GM12864 (cell line): ENCODE measurements at places on chromosomes 3 and 15.
A peak's percentile ranks its signal among the peaks of the same experiment; 100 is the strongest.

- peak; percentile 36 for DNase-seq
These were observed 88.6 kb downstream of the GTPBP8 start for GRCh38 chr3:113079218-113079961.

DNA sequence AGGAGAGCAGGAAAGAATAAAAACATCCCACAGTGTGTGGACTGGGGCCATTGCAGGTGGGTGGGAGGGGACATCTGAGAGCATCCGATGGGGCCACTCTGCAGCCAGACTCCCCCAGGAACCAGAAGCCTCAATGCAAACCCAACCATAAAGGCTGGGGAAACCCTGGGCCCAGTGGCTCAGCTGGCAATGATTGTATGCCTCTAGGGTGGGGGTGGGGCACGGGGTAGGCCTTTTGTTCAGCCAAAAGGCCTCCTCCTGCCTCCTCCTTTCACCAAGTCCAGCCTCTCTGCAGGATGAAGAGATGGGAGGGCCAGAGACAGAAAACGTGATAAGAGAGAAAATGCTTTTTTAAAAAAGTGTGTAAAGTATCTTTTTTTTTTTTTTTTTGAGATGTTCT is 45.5 kb upstream of the HERC1 start:
- DNase-seq: no peak

- no peak for DNase-seq
These were observed 188.8 kb downstream of the ZNF385D start for GRCh38 chr3:21562243-21562642.

DNA sequence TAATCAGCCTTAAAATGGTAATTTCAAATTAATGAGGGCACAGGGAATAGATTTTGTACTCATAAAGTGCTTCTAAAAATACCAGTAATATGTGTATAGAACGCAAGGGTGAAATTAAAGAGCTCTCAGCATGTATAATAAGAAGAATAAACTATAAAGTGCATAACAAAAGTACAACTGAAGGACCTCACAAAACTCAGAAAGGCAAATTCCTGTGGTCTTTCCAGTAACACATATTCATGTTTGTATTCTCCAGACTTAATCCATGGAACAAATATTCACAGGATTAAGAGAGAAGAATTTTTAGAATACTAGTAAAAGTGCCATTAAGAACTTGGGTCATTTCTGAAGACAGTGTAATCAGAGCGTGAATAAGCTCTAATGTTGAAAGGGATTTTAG is 646.3 kb downstream of the CADM2 start:
- no peak for DNase-seq

GRCh38 chr3:193271101-193271840 is 30.2 kb downstream of the PLAAT1 start:
- DNase-seq: no peak

DNA sequence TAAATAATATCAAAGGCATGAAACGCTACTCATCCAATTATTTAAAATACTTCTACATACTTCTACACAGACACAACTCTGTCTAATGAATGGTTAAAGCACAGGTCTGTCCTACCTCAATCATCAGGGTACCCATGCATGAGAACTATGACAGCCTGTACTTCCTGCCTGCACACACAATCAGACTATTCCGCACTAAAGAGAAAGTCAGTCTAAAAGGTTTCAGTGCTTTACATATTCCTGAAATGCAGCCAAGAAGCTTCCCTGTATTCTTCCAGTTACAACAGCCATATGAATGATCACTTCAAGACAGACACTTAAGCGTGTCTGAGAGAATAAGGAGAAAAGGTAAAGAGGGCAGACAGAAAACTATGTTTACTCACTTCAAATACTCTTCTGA is 58.8 kb downstream of the TUBGCP4 start:
- no peak for DNase-seq

DNA sequence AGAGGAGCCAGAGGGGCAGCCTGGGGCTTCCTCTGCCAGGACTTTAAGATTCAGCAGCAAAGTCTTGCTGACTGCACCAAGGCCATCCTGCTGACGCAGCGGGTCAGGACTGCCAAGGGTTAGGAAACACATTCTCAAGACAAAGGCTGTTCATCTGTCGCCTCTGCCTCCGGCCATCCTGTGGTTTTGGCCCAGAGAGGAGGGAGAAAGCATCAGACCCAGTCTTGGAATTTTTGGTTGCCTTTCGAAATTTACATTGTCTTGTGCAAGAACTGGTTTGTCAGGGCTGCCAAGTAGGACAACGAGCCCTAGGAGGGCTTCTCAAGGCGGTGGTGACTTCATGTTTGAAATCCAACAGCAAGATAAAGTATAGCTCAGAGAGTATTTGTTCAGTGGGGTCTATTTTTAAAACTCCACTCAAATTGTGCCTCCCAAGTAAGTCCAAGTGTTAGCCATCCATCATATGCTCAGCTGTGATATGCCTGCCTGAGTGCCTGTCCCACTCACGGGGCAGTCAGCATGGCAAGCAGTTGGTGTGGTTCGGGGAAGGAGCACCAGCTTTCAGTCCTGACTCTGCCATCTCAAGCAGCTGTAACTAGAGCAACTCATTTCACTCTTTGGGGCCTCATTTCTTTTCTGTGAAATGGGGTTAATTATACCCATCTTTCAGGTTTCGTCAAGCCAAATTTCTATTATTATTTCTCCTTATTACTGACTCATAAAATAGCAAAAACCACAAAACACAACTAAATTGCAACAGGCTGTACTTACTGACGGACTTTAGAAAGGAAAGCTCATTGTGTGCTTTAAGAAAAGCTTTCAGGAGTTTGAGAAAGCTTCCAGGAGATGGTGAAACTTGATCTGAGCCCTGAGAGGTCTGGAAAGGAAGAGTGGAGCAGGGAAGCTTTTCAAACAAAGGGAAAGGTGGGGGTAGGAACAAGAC is 42.4 kb upstream of the RHO start:
- DNase-seq: peak; percentile 5

DNA sequence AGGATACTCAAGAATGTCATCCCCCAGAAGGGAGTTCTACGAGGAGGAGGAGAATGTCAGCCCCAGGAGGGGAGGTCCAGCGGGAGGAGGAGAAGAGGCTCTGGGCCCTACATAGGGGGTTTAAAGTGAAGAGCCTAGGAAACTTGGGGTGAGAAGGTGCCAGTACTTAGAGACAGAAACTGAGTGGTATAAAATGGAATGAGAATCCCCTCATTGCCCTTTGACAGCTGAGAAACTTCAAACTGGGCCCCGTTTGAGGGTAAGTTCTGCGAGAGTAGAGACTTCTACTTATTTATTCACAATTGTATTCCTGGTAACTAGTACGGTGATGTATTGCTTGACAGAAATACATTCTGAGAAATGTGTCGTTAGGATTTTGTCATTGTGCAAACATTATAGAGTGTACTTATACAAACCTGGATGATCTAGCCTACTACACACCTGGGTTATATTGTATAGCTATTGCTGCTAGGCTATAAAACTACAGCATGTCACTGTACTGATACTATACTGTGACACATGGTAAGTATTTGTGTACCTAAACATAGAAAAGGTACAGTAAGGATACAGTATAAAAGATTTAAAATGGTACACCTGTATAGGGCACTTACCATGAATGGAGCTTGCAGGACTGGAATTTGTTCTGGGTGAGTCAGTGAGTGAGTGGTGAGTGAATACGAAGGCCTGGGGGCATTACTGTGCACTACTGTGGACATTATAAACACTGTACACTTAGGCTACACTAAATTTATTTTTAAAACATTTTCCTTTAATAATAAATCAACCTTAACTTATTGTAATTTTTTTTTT is 62.0 kb downstream of the TSC22D2 start:
- no peak for DNase-seq

GRCh38 chr3:4817128-4817527 is 162.1 kb upstream of the BHLHE40 start:
- DNase-seq: no peak

DNA sequence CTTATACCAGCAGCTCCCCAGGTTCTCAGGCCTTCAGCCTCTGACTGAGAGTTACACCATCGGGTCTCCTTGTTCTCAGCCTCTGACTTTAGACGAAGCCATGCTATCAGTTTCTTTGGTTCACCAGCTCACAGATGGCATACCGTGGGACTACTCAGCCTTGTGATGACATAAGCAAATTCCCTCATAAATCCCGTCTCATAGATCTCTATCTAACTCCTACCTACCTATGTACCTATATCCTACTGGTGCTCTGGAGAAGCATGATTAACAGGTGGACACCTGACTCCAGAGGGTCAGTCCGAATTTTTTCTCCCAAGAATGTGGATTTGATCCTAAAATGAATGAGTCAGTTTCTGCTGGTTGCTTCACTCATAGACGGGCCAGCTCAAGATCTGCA is 59.1 kb upstream of the CDV3 start:
- DNase-seq: no peak

DNA sequence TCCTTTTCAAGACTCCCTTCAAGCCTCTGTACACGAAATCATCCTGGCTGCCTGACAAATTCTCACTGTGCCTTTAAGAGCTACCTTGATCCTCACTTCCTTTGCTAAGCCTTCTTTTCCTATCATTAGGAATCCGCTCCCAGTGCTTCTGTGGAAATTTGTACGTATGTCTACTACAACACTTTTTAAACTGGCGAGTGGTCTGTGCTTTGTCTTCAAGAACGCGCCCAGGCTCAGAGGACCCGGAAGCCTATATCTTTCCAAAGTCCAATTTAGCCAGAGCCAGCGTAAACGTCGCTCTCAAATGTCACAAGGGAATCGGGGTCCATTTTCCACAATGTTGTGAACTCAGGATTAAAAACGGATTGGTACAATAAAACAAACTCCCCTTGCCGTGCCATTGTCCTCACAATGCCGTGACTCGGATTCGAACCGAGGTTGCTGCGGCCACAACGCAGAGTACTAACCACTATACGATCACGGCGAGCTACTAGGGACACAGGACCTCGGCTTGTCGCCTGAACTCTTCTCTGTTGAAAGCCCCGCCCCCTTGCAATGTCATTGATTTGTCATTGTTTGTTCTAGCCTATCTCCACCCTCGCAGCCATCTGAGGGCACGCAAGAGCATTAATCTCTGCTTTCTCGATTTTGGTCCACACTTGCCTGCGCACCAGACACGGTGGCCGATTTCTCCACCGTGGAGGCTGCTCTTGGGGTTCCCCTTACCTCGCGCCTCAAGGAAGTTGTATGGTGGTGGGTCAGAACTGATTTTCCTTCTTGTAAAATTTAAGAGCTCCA is 12.4 kb upstream of the SHF start:
- DNase-seq: peak; percentile 89

DNA sequence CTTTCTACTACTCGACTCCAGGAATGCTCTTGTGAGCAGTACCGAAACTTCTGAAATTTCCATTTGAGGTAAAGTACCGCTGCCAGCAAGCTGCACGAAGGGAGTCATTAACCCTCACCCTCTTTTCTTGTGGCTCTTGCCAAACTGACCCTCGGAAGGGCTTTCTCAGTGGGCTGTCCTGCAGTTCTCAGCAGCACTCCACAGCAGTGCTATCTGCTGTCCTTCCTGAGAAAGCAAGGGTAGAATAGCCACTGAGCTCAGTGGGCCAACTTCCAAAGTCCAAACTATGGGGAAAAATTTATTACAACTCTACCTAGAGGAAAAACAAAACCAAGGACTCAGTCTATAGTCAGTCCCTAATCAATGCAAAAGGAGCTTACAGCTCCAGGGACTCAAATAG is 38.5 kb upstream of the COL8A1 start:
- no peak for DNase-seq

DNA sequence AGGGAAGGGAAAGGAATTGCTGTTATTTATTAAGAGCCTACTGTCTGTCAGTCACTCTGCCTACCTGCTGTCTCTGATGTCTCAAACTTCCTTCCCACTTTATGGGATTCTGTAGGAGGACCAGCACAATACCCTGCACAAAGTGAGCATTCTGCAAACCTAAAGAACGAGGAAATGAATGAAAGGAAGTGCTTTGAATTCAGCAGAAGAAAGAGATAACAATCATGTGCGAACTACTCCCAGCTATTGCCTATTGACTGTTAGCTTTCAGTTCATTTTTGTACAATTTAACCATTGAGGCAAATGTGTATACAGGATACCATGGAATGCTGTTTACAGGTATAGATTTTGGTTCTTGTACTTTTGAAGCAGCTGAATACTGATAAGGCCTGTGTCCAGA is 66.8 kb downstream of the CMSS1 start:
- DNase-seq: no peak

- DNase-seq: no peak
These were observed 54.4 kb downstream of the ULK4 start for GRCh38 chr3:41907330-41908073.

DNA sequence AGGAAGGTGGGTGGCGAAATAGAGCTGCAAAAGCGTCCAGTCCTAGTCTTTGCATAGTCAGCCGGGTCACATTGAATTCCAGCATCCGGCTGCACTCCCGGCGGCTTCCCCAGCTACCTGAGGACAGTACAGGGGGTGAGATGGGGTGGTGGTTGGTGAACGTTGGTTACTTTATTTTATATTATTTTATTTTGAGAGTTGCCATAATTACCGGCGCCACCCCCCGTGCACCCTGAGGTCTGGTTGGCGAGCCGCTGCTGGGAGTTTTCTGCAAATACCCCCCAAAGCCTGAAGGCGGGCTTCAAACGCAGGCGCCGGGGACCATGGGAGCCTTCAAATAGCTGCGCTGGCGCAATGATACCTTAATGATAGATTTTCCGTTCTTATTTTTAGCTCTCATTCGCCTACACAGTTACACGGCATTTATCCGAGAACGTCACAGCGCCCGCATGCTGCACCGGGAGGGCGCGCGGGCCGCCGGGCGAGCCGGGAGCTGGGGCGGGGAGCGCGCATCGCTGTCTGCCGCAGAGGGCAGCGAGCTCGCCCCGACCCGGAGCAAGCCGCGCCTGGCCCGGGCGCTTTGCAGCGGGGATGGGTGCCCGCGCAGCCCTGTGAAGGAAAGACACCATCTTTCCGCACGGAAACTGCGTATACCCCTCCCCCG is 756 bp upstream of the RASGRF1 start:
- DNase-seq: no peak

DNA sequence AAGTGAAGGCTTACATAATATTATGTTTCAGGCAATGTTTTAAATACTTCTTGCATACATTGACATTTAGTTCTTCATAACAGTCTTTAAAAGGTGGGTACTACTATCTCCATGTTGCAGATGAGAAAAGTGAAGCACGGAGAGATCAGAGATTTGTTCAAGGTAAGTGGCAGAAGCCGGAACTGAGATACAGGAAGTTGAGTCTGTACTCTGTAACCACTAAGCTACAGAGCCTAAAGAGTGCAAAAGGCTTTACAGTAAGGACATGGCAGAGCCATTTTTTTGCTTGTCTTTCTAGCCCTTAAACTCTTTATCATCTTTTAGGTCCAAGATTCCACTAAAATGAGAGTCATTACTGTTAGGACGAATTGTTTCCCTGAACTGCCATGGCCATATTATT is 186.5 kb upstream of the PEX5L start:
- DNase-seq: no peak

DNA sequence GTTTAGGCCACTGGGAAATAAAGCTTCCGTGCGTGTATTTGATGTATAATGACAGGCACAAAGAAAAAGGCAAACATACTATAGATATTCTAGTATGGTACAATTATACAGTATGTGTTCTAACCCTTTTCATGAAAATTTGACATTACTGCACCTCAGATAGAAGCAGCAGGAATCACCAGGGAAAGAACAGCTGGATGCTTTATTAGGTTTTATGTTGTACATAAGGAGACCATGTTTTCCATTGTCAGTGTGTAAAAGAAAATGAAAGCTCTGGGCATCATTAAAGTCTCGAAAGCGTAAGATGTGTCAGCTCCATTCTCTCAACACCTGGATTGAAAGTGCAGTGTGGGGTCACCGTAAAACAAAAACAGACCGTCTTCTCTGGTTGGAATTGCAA is 302.1 kb downstream of the ROBO2 start:
- no peak for DNase-seq

- no peak for DNase-seq
These were observed 376.5 kb downstream of the MECOM start for GRCh38 chr3:169286992-169287391.
